ENCODE measurements at places on chromosomes 3 and 15.
A peak's percentile ranks its signal among the peaks of the same experiment; 100 is the strongest.

DNA sequence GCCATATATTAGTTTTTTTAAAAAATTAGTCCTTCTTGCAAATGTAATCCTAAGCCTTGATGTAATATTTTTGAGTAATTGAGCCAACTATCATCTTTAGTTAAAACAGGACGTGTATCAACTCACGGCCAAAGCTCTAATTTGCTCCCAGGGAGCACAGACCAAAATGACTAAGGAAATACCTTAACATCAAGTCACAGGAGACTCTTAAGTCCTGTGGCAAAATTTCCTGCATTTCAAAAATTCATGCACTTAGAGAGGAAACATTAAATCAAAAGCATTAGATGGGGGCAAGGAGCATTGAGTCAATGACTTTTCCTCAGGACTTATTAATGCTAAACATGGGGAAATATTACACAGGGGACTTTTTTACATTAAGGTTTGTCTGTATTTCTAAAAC is 276.0 kb downstream of the MFSD1 start:
- no peak for DNase-seq

DNA sequence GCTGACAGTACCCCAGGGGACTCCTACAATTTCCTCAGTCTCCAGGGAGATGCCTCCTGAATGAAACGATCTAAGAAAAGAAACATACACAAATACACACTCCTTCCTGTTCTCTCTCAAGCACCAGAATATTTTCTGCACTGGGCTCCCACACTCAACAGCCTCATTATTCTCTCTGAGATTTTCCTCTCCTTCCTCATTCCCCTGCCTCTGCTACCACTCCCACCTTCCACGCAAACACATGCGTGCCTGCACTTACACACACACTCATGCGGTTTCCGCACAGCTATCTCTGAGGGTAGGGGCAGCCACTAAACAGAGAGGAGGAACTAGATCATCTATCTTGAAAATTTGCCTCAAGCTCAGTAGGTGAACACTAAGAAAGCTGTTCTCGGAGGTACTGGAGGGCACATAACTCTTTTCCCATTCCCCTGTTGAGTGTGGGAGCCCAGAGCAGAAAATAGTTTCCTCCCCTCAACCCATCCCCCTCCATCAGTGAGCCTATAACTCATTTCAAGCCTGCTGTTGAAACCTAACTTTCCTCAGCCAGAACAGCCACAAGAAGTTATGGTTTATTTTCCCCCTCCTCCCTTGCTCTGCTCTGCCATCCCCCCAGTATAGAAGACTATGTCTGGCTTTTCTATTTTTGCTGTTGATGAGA is 30.5 kb upstream of the TIPARP start:
- no peak for DNase-seq

DNA sequence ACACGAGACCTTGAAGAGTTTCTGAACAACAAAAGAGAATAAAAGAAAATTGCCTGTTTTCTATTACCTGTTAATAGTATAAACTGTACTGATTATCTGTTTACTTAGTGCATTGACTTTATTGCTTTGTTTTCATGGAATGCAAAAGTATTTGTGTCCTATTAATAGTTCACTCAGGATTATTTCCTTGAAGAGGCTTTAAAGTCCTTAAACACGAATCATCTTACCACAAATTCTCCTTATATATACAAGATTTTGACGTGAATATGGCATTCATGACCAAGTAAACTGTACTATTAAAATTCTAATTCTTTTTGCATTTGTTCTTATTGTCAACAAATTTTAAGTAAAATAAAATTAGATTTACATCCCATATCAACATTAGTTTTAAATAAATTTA is 513.0 kb downstream of the NTRK3 start:
- no peak for DNase-seq

DNA sequence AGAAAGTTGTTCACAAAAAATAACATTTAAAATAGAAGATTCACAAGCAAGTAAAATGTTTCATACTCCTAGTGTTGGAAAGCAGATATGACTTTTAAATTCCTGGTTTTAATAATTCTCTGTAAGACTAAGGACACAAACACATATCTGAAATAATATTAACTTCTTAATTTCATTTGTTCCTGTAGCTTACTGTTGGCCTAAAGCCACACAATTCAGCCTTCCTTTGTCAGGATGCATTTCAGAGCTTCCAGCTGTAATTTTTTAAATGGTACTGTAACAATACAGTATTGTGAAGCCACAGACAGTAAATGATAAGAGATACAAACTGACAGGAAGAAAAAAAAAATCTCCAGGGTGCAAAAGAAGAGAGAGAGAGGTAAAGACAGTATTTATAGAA is 84.2 kb downstream of the TMCC1 start:
- DNase-seq = no peak

DNA sequence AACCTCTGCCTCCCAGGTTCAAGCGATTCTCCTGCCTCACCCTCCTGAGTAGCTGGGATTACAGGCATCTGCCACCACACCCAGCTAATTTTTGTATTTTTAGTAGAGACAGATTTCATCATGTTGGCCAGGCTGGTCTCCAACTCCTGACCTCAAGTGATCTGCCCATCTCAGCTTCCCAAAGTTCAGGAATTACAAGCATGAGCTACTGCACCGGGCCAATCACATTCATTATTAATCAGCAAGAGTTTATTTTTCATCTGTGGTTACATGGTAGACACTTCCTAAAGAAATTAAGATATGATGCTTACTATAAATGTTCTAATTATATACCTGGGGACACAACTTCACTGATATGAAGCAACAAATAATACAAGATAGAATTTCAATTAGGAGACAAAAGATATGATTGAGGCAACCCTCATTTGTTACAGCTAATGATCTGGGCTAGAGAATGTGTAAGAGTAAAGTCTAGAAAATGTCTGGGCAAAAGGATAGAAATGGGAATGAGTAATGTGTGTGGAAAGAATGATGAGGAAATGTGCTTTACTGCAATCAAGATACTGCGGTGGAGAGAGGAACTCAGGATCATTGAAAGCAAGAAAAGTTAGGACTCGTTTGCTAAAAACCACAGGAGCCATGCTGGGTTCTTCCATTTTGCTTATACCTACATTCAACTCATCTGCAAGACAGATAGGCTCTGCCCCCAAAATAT is 366.8 kb downstream of the ZIC1 start:
- DNase-seq = no peak

- no peak for DNase-seq
These were observed 108.3 kb upstream of the ETV5 start for GRCh38 chr3:186216900-186217819.

DNA sequence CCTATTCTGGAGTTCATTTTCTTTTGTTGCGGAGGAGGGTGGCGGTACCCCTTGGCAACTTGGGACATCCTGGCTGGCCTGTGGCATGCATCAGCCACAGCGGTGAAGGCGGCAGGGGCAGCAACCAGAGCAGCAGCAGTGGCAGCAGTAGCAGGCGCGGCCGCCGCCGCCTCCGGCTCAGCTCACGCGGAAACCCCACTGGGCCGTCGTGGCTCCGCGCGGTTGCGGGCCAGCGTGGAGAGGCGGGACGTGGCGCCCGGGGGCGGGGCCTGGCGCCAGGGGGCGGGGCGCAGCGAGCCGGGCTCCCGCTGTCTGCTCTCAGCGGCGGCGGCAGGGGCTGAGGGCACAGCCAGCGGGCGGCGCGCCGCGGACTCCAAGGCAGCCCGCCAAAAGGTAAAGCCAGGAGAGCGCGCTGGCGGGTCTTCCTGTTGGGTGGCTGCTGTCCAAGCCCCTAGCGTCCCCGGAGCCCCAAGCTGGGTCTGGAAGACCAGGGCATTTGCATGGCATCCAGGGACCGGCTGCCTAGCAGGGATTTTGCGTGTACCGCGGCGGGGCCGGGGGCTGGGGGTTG is 334.4 kb upstream of the THRB start:
- no peak for DNase-seq

DNA sequence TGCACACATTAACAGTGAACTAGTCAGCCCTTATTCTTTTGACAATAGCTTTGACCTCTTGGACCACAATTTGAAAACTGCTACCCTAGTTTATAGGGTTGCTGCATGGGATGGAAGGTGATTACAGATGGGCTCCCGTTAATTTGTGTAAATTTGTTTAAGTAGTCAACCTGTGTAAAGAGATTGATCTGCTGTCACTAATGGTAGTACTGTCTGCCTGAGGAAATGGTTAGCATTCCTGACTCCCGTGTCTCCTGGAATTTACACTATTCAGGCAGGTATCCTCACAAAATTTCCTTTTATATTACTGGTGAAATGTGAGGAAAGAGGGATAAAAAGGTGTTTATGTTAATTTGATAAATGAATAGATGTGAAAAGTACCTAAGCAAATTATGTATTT is 15.3 kb upstream of the EBLN2 start:
- no peak for DNase-seq

DNA sequence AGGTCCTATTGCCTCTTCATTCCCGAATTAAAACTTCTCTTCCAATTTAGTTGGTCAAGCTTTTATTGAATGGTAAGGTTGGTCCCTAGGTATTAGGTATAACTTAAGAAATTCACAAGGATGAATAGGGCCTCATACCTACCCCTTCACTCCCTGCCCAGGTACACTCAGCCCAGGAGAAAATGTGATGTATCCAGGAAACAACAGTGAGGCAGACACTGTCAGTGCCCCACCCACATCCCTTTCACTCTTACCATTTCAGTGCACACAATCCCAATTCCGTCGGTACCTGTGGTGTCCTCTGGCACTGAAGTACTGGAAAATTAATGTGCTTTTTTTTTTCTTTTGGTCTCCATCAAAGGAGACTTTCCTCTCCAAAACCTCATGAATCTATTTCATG is 10.5 kb upstream of the C3orf49 start:
- DNase-seq = no peak

GRCh38 chr3:191434024-191434423 is 26.9 kb upstream of the PYDC2 start:
- DNase-seq = no peak

DNA sequence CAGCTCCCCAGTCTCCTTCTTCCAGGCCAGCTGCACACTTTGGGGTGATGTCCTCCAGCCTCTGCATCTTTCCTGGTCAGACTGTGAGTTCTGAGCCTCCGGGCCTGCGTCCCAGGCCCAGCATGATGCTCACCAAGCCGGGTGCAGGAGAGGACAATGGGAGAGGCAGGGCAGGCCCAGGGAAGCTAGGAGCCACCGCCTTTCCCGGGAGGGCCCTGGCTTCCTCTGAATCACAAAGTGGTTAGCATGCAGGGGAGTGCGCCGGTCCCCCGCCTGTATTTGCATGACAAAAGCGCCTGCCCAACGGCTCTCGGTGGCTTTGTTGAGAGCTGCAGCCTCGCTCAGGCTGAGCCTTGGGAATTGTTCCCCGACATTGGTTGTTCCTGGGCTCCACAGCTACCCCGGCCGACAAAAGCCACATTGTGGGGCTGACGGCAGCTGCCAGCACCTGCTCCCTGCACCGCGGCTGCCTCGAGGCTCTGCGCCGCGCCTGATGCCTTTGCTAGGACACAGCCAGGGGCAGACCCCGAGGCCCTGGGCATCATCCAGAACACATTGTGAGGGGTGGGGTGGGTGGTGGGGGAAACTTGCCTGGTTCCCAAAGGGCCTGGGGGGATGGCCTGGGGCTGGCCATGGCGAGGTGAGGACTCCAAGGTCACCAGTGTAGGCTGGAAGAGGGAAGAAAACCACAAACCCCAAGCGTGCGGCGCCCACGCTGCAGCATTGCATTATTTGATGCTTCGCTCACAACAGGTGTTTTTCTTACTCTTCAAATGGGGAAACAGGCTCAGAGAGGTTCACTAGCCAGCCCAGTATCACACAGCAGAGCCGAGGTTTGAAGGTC is 20.0 kb upstream of the KLF13 start:
- peak; percentile 88 for DNase-seq

GRCh38 chr3:190545191-190545590 is 31.3 kb downstream of the IL1RAP start:
- DNase-seq = no peak

DNA sequence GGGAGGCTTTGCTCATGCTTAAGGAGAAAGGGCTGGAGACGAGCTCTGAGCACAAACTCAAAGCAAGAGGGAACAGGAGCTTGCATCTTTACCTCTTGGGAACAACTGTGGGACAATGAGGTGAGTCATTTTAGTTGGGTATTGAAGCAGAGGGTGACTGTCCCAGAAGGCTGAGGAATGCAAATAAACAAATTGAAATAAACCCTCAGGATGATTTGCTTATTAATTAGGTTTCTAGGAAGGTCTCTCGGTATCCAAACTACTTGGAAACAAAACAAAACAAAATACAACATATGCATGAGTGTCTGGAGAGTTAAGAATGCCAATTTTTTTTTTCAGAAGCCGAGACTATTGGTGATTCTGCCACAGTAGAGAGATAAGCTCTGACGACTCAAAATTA is 38.4 kb upstream of the CACNA2D3 start:
- DNase-seq = no peak

GRCh38 chr15:92810418-92811138 is 89.5 kb upstream of the CHD2 start:
- DNase-seq = peak; percentile 83

DNA sequence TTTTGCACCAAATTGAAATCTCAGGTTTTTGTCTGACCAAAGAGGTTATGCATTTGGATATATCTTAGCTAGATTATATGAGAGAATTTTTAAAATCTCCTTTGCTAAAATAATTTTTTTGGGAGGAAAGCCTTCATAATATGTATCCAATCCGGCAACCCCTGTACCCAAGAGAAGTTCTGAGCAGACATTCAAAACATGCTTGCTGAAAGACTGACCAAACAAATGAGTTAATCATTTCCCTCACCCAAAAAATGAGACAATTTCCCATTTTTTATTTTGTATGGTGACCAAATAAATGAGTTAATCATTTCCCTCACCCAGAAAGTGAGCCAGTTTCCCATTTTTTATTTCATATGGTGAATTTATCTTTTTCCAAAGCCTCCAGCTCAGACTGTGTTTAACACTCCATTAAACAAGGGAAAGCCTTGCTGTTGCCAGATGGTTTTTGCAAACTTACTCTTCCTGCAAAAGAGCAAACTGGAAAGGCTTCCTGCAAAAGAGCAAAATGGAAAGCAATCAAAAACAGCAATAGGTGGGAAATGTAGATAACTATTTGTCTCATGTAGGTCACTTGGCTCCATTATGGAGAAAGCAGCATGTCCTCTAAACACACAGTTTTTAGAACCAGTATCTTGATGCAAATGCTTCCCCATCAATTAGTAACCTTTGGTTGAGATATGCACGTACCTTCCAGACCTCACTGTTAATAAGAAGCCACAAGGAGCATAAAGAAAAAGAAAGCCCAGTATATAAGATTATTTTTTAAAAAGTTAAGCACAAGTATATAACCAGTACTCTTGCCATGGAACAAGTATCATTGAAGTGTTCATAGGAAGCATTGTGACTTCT is 78.4 kb upstream of the OSTN start:
- DNase-seq = no peak
